ENCODE measurements at places on chromosomes 2 and 18.
A peak's percentile ranks its signal among the peaks of the same experiment; 100 is the strongest.

GRCh38 chr2:38959938-38960608 lies 70.4 kb downstream of the ARHGEF33 start:
- peak; percentile 79 for DNase-seq

DNA sequence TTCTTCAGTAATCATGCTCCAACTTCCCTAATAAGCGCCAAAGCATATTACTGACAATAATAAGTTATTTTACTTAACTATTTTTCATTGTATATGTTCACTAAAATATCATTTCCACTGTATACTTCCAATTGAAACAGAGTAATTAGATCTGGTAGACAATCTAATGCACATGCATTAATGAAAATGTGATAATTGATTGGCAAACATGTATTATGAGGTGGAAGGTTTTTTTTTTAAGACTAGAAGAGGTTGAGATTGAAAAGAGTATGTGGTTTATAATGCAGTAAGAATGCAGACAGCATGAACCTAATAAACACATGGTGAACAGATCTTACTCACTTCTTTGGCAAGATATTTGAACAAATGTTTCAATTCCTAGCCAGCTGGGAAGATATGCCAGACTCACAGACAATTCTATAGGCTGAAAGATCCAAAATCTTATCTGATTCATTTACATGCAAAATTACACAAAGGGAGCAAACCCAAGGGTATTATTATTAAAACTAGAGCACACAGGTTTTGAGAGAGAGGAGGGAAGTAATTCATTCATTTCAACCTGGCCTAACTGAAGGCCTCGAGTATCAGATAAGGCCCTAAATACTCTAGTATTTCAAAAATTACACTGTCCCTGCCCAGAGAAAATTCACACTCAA lies 2.8 kb downstream of the NCKAP1 start:
- no peak for DNase-seq

DNA sequence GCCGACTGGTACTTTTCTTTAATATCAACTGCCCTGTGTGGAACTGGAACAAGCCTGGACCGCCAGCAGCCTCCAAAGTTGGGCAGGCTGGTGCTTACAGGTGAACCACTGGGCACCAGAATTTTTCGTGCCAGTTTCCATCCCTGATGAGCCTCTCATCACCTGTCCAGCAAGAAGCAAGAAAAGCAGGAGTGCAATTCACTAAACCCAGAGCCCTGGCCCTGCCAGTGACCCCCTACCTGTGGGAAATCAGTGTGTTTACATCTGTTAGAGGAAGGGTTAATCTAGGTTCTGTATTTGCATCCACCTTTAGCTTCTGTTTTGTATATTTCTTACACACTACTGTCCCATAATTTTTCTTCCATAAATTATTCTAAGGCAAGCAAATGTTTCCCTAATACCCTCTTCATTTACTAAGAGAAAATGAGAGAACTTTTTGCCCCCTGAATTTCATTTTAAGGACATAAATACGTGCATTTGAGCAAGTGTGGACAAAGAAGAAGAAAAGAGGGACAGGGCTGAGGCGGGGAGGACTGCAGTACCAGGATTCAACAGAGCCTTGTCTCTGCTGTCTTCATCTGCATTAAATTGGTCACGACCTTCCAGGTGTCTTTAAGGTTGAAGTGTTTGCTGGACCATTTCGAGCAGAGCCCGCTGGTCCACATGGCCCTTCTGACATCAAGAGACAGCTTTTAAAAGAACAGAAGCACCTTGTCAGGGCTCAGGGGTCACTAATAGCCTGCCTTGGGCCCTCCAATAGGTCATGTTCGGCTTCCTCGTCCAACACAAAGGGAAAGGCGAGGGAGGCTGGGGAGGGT lies 763.1 kb downstream of the BCL11A start:
- DNase-seq, result no peak

- no peak for DNase-seq
Measured at GRCh38 chr2:44723921-44724320, 217.6 kb upstream of the SIX3 start.

GRCh38 chr18:45384137-45384961 lies 230.9 kb upstream of the SLC14A2 start:
- DNase-seq, result peak; percentile 56

DNA sequence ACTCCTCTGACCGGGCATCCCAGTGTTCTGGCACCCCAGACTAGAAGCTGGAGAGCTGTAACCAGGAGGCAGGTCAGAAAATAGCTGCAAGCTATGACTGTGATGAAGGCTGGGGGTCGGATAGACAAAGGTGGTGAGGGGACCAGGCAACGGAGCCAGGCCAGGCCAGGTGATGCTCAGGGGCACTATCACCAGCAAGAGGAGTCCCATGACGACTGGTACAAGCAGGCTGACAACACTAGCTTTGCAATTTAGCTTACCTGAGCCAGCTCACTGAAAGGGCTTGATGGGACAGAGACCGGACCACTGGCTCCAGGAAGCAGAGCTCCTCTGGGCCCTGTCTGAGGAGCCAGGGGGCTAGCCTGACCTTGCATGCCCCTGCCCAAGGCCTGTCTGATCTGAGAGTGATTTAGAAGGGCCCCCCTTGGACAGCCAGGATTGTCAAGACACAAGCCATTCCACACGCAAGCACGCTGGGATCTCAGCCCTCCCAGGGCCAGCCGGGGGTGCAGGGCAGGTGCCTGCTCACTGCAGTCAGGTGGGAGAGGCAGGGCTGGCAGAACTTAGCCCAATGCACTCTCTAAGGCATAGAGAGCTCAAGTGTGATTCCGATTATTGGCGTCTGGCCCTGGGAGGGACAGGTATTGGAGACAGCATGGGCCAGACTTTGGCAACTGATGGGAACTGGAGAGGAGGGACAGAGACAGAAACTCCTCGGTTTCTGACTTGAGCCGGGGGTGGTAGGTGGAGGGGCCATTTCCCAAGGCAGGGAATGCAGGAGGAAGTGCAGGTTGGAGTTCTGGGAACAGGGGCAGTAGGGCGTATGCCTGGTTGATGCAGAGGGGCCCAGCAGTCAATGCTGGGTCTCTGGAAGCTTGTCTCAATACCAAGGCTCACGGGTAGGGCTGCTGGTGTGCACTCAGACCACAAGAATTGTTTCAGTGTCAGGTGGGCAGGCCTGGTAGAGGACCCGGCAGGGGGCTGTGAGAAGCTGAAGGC lies 47.7 kb downstream of the MYO7B start:
- no peak for DNase-seq

DNA sequence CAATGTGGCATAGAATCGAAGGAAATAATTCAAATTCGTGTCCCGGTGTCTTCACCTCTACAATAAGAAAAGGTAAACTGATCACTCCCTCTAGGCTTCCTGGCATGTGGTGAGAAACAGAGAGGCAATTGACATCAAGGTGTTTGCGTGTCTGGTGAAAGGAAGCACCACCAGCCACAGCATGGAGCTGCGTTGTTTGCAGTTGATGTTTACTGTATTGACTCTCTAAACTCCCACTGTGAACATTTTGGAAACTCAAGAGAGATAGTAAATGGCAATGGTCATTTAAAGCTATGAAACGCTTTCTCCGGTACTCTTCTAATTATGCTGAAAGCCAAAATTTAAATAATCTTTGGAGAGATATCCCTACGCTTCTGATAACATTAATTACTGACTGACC lies 82.6 kb downstream of the SETBP1 start:
- DNase-seq, result no peak

DNA sequence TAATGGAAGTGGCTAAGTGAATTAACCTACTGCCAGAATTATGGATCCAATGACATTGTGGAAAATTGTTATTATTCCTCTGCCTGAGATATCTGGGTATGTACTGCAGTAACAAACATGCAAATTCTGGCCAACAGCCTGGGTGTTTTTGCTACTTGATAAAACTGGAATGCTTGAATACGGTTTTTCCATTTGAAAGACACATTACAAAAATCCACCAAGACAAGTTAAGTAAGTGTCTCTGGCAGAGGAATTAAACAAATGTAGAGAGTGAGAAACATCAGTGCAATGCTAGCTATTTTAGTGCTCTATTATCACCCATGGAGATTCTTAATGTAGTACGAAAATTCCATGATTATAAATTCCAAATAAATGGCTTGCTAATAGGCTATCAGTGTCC lies 312.4 kb upstream of the MEIS1 start:
- no peak for DNase-seq

- no peak for DNase-seq
Measured at GRCh38 chr18:30852980-30853379, 189.6 kb downstream of the DSC3 start.

- no peak for DNase-seq
Measured at GRCh38 chr2:144404586-144405314, 115.2 kb downstream of the ZEB2 start.

DNA sequence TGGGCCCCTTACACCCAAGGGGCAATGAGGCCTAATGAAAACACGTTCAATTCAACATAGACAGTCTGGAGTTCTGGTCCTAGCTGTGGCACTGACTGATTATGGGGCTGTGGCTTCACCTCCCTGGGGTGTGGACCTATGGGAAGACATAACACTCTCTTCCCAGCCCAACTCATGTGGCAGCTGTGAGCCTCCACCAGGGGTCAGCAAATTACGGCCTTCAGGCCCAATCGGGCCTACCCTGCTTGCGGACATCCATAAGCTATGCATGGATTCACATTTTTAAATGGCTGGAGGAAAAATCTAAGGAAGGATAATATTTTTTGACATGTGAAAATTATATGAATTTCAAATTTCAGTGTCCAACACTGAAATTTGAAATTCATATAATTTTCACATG lies 101.3 kb downstream of the LOXHD1 start:
- peak; percentile 74 for DNase-seq

- no peak for DNase-seq
Measured at GRCh38 chr18:3541549-3542386, 91.8 kb downstream of the TGIF1 start.

DNA sequence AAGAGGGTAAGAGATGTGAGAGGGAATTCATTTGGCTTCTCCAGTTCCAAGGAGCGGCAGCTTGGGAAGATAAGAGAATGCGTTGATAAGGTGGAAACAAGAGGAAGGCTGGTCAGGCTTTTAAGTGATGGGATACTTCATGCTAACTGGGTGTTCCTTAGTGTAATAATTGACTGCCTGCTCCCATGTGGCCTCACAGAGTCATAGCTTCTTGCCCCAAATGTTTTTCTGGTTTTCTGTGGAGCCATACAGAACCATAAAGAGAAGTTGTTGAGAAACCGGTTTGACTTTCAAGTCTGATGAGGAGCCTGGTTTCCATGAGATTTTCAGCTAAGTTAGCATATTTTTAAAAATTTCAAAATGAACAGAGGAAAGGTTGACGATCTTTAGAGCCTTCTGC lies 97.5 kb upstream of the ZFP36L2 start:
- no peak for DNase-seq

- DNase-seq, result no peak
Measured at GRCh38 chr2:15836689-15837610, 103.4 kb upstream of the MYCN start.

DNA sequence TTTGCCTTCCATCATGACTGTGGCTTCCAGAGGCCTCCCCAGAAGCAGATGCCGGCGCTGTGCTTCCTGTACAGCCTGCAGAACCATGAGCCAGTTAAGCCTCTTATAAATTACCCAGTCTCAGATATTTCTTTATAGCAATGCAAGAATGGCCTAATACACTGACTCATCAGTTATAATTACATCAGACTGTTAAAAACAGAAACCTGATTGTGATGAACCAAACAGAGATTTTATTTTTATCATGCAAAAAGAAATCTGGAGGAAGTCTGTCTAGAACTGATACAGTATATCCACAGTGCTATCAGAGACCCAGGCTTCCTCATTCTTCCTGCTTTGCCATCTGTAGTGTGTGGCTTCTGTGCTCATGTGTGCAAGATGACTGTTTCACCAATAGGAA lies 93.4 kb upstream of the MEX3C start:
- DNase-seq, result no peak

DNA sequence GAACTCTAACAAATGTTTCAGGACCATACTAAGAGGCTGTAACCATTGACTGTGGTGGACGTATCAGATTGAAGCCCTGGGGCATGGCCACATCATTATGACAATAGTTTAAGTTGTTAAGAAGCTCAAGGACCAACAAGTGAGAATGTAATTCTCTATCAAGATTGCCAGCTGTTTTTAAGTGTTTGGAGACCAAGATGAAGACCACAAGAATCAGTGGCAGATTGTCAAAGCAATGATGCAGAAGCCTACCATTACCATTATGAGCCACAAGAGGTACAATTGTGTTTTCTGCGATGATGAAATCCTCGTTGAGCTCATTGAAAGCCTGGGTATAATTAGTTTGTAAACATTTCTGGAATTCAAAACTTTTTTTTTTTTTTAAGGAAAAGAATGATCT lies 261.1 kb upstream of the ZEB2 start:
- no peak for DNase-seq

- no peak for DNase-seq
Measured at GRCh38 chr2:24082787-24083566, 1.7 kb downstream of the TP53I3 start.

DNA sequence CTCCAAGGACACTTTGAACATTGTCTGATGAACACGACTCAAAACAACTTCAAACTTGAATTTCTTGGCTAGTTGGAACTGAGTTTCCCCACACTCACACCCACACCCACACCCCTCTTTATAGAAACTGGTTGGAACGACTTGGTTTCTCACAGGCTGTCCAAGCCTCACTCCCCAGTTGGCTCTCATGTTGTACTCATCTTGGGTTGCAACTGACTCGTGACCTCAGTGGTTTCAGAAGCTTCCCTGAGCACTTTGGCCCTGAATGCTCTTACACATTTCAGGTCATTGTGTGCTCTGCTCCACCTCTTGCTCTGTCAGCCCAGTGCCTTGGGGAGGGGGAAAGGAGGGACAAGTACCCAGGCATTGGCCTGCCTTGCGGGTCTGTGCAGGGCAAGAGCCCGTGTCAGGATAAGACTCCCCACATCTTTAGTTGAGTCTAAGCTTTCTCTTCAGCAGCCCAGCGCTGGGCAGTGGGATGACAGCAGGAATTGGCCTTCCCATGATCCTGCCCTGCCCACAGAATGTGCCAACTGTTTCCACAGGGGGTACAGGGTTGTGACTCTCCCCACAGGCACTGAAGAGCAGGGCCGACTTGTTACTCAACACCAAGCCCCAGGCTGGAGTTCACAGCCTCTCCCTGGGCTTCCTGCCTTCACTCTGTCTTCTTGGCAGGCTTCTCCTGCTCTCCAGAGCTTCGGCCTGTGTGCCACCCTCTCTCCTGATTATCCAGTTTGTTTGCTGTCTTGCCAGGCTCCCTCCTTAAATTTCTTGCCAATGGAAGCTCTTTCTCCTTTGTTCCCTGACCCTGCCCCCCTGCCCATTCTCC lies 104.6 kb downstream of the RTN4 start:
- DNase-seq, result peak; percentile 91

GRCh38 chr2:32357318-32358110 lies 691 bp downstream of the BIRC6 start:
- peak; percentile 46 for DNase-seq

DNA sequence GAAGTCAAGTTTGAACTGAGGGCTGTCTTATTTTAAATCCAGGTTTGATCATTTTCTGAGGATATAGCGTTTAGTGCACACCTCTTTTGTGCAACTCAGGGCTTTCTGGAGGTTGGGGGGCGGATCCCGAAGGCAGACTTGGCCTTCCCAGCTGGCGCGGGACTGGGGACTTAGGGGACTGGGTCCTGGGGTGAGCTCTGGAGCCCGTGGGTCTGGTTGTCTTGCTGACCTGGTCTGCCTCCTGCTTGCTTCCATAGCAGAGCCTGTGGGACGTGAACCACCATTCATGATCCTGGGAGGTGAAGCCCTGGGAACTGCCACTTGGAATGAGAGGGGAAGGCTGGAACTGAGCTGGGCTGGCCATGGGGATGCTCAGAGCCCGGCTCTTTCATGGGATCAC lies 63.1 kb downstream of the AGAP1 start:
- no peak for DNase-seq

- DNase-seq, result no peak
Measured at GRCh38 chr18:32425466-32425865, 45.2 kb downstream of the GAREM1 start.

- no peak for DNase-seq
Measured at GRCh38 chr2:160126756-160127155, 64.3 kb upstream of the PLA2R1 start.

GRCh38 chr2:126655051-126655450 lies 907 bp upstream of the GYPC start:
- DNase-seq, result no peak
